ENCODE measurements at places on chromosomes 1 and 21.

- no peak for DNase-seq
These were observed 105.0 kb downstream of the GALNT2 start for GRCh38 chr1:230172016-230172537.

- DNase-seq: peak; percentile 58
These were observed 61.5 kb downstream of the CD58 start for GRCh38 chr1:116508984-116509980.

GRCh38 chr21:44761011-44761729 is 40.5 kb downstream of the UBE2G2 start:
- DNase-seq: no peak

- no peak for DNase-seq
These were observed 179.9 kb downstream of the ADSS2 start for GRCh38 chr1:244271691-244272308.

- DNase-seq: no peak
These were observed 138.1 kb downstream of the SYF2 start for GRCh38 chr1:25094229-25094628.

Measured in smooth muscle cell of the brain vasculature (primary cell).